ENCODE measurements at places on chromosomes 4 and X. TPM values are rescaled to one million over a fixed set of nuclear protein-coding genes. Genes with fewer than 3 reads are reported as not detected.

MRFAP1L1 gene
- 124 TPM for polyA plus RNA-seq

MAGEB3 gene
- not detected for polyA plus RNA-seq

DDIT4L gene
- polyA plus RNA-seq: 2.5 TPM

PROM1 gene
- polyA plus RNA-seq: 44.6 TPM

AFM gene
- polyA plus RNA-seq: 16.7 TPM

GPR34 gene
- 5.4 TPM for polyA plus RNA-seq

ADH1B gene
- 16.7 TPM for polyA plus RNA-seq

UXT gene
- 105 TPM for polyA plus RNA-seq

MGAT4D gene
- polyA plus RNA-seq: not detected

CTAG1B gene
- polyA plus RNA-seq: not detected

ANK2 gene
- 80.7 TPM for polyA plus RNA-seq

TAF7L gene
- 0.67 TPM for polyA plus RNA-seq

HSD17B13 gene
- 0.71 TPM for polyA plus RNA-seq

LIMCH1 gene
- 121 TPM for polyA plus RNA-seq

TCEAL5 gene
- 14.6 TPM for polyA plus RNA-seq

C4orf51 gene
- polyA plus RNA-seq: not detected

ARHGEF38 gene
- polyA plus RNA-seq: 5.9 TPM

CD99 gene
- polyA plus RNA-seq: 178 TPM

MXRA5 gene
- 5.6 TPM for polyA plus RNA-seq

PNMA5 gene
- polyA plus RNA-seq: 0.33 TPM

LANCL3 gene
- 0.20 TPM for polyA plus RNA-seq

HTN1 gene
- polyA plus RNA-seq: 0.07 TPM

GK gene
- 136 TPM for polyA plus RNA-seq

TCEAL6 gene
- 0.25 TPM for polyA plus RNA-seq

MID1 gene
- 31.6 TPM for polyA plus RNA-seq

METAP1 gene
- 83.1 TPM for polyA plus RNA-seq

HELT gene
- not detected for polyA plus RNA-seq

IL13RA1 gene
- 58.9 TPM for polyA plus RNA-seq

LRRC66 gene
- polyA plus RNA-seq: 1.3 TPM

CRLF2 gene
- polyA plus RNA-seq: 0.12 TPM

TAPT1 gene
- polyA plus RNA-seq: 49.4 TPM
